AG04449 (cell line): ENCODE measurements at places on chromosomes 16 and 17.

DNA sequence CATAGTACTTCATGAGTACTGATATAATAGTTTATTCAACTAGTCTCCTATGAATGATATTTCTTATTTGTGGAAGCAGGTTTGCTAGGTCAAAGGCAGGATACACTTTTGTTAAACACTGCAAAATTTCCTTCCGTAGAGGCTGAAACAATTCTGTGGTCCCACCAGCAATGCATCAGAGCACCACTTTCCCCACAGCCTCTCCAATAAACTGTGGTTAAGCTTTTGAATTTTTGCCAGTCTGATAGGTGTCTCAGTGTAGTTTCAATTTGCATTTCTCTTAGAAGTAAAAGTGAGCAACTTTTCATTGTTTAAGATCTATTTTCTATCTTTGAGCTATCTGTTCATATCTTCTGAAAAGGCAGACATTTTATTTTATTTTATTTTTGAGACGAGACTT lies 36.4 kb upstream of the CORO6 start:
- DNase-seq, result no peak

DNA sequence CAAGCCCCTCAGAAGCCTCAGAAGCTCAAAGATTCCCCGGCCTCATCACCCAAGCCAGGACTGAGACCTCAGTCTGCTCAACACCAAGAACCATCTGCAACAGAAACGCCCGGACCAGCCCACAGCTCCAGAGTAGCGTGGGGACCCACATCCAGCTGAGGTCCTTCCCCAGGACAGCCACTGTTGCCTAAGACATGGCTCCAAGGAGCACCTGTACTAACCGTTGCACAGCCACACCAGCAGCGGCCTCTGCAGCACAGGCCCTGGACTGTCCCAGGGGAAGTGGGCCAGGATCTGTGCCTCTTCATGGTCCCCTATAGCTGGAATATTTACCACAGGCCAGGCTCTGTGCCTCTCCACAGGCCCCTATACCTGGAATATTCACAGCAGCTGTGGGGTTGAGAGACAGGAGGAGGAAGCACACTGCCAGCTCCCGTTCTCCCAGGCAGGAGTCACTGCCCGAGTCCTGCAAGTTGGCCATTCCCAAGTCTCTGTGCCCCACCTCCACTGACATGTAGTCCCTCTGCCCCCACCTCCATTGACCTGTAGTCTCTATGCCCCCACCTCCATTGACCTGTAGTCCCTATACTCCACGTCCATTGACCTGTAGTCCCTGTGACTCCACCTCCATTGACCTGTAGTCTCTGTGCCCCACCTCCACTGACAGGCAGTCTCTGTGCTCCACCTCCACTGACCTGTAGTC lies 38.5 kb downstream of the RPH3AL start:
- no peak for DNase-seq

- DNase-seq, result no peak
Measured at GRCh38 chr17:1907216-1907631, 77.4 kb downstream of the RPA1 start.

- no peak for DNase-seq
Measured at GRCh38 chr17:59914274-59914854, 21.4 kb downstream of the RPS6KB1 start.

DNA sequence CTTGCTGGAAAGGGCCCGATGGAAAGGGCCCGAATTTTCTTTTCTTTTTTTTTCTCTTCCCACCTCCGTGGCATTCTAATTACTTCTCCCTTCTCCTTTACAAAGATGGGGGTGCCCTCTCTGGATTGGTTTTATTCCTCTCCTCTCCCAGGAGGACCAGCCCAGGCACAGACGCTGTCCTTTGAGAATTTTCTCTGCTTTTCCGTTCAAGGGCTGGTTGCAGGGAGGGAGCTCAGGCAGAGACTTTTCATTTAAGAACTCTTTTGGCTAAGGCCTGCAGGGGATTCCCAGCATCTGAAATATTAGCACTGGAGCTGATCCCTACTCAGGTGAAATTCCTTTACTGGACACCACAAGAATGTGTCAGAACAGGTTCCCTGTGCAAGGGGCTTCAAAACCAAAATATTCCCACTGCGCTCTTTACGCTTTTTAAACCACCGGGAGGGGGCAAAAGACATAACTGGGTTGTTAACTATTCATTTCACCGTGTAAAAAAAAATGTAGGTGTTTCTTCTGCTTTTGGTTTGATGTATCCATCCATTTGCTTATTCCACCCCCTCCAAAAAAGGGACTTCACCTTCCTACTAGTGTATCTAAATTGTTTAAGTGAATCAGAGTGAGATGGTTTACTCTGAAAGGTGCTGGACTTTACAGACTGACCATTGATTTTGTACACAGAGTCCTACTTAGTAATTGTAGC lies 1.4 kb downstream of the NFAT5 start:
- DNase-seq, result no peak

DNA sequence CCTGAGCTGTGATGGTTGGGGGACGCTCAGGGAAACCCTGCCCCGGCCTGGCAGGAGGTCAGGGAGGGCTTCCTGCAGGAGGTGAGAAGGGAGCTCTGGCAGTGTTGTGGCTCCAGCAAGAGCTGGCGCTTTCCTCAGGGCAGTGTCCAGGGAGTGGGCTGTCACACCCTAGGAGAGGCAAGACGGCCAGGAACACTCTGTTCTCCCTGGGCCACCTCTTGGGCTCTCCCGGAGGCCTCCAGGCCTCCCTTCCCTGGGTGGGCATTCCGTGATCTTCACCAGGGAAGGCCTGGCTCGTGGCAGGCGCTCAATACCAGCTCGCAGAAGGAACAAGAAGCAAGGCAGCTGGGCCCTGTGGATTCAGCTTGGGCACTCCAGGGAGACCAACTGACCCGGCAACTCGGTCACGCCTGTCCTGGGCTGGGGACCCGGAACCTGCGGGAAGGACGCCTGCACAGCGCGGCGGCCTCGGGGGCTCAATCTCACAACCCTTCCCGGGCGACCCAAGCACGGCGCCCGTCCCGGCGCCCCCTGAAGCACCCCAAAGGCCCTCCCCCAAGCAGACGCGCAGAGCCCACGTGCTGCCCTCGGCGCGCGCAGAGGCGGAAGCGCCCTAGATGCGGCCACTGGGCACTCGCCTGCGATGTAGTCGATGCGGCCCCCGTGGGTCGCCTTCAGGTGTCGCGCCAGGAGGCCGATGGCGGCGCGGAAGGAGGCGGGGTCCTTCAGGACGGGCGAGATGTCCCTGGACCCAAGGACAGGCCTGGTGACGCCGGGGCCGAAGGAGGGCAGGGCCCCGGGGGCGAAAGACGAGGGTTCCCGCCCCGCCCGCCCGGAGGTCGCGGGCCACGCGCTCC lies 588 bp downstream of the APRT start:
- DNase-seq, result no peak

DNA sequence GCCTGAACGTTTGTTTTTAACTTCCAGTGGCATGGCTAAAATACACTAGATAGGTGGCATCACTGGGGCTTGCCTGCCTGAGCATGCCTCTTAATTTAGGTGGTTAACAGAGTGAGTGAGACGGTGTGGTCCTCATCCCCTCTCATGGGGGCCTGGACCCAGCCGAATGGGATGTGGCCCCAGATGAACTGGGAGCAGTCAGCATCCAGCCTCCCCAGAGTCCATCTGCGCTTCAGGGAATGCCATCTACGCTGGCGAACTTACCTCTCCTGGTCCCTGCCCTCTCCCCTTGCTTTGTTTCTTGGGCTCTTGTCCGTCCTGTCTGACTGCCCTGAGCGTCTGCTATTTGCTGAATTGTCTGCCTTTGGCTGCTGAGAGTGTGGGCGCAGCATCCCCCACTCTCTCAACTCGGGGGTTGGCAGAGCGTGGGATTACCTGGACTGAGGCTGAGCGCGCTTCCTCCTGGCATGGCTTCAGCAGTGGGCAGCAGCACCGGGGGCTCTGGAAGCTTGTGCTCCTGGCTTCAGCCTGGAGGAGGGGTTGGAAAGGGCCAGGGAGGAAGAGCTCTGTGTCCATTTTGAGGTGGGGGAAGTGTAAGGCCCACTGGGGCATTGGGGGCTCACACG lies 2.1 kb downstream of the RAB40C start:
- no peak for DNase-seq

GRCh38 chr16:25014500-25015147 lies 545 bp downstream of the ARHGAP17 start:
- DNase-seq, result no peak
